ENCODE measurements at places on chromosomes 16 and 17. TPM values are rescaled to one million over a fixed set of nuclear protein-coding genes. Genes with fewer than 3 reads are reported as not detected.

DNA sequence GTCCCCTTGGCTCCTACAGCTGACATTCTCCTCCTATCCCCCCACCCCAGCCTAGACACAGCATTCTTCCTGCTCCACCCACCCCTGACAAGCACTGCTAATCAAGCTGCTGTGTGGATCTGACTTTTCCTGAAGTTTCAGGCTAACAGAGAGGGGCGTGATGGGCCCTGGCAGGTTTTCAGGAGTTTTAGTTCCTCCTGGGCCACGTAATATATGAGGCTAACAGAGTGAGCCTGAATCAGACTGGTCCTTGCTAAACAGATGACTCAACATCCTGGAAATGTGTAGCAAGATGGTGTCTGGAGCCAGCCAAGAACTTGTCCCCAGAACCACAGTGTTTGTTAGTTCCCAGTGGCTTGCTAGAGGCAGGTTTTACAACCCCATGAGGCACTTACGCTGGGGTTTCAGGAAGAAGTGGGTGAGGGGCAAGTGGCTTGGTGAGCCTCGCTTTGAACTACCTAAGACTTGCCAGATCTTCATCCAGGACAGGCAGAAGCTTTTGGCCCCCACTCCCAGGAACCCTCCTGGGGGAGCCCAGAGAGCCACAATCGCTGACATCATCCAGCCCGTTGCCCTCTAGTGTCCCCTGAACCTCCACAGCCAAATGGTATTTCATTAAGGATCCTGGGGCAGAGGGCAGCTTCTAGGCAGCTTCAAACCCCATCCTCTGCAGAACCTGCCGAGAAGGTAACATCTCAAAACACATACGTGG, 15.9 kb downstream of the TMEM92 start:
- no peak for DNase-seq
- H3K4me1 ChIP-seq: peaks cover 17% of the 10 kb centered on the region
- H3K27me3 ChIP-seq: no peaks in the 10 kb centered on the region
- H3K36me3 ChIP-seq: no peaks in the 10 kb centered on the region
- H3K4me3 ChIP-seq: no peak overlapping the region

- H3K4me1 ChIP-seq: no peaks in the 10 kb centered on the region
- no peak for DNase-seq
- no peaks in the 10 kb centered on the region for H3K27me3 ChIP-seq
- H3K4me3 ChIP-seq: no peak overlapping the region
Observed at GRCh38 chr17:83018658-83019193, 60.7 kb upstream of the METRNL start.

- peak within 1 kb of the TSS; percentile 55 for H3K4me3 ChIP-seq
- peaks cover 36% of the 10 kb centered on the region for H3K27me3 ChIP-seq
- peaks cover 30% of the 10 kb centered on the region for H3K4me1 ChIP-seq
- no peak for DNase-seq
Observed at GRCh38 chr17:78130437-78131101, at the start of gene TMC8. Gene TMC8, plus strand, starts transcription at chr17:78130771. Its CDS starts 818 bp downstream, at chr17:78131589.

GRCh38 chr16:23869052-23869451, 33.3 kb downstream of the PRKCB start:
- H3K27ac ChIP-seq: no peak overlapping the region
- DNase-seq: no peak
- H3K4me3 ChIP-seq: no peak overlapping the region
- H3K36me3 ChIP-seq: no peaks in the 10 kb centered on the region

GRCh38 chr17:66934040-66934439, 30.5 kb upstream of the CACNG4 start:
- no peak for DNase-seq
- no peak overlapping the region for H3K27ac ChIP-seq
- H3K4me3 ChIP-seq: no peak overlapping the region
- H3K4me1 ChIP-seq: peaks cover 4% of the 10 kb centered on the region
- peaks cover 6% of the 10 kb centered on the region for H3K36me3 ChIP-seq
- peaks cover 6% of the 10 kb centered on the region for H3K27me3 ChIP-seq

- no peaks in the 10 kb centered on the region for H3K36me3 ChIP-seq
- no peak overlapping the region for H3K27ac ChIP-seq
- peaks cover 43% of the 10 kb centered on the region for H3K4me1 ChIP-seq
- H3K27me3 ChIP-seq: peaks cover 9% of the 10 kb centered on the region
- H3K4me3 ChIP-seq: no peak overlapping the region
Observed at GRCh38 chr17:41962111-41962510, 4.5 kb upstream of the CNP start.

DNA sequence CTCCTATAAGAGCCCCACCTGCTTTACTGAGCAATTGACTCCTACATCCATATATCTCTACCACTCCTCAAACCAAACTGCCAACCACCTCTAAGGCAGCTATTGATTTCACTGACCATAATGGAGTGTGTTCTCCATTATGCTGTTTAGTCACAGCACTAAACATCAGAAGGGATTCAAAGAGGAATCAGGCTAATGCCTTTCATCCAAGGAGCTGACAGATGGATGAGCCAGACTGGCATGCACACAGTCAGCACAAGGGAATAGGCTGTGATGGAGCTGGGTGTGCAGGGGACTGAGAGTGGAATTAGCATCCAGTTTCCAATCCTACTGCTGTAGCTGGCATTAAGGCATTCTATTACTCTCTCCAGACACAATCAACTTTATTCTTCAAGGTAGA, 88.7 kb upstream of the CCL2 start:
- no peak overlapping the region for H3K27ac ChIP-seq
- H3K4me1 ChIP-seq: no peaks in the 10 kb centered on the region
- H3K4me3 ChIP-seq: no peak overlapping the region
- no peaks in the 10 kb centered on the region for H3K36me3 ChIP-seq

- H3K4me3 ChIP-seq: no peak overlapping the region
- H3K36me3 ChIP-seq: no peaks in the 10 kb centered on the region
- DNase-seq: no peak
- peaks cover 3% of the 10 kb centered on the region for H3K27me3 ChIP-seq
- H3K4me1 ChIP-seq: peaks cover 20% of the 10 kb centered on the region
Observed at GRCh38 chr16:55444754-55445485, 34.1 kb upstream of the MMP2 start.

- peaks cover 4% of the 10 kb centered on the region for H3K27me3 ChIP-seq
- H3K4me3 ChIP-seq: no peak overlapping the region
- H3K4me1 ChIP-seq: peaks cover 14% of the 10 kb centered on the region
- DNase-seq: no peak
- no peak overlapping the region for H3K27ac ChIP-seq
Observed at GRCh38 chr16:86061318-86061695, 162.3 kb downstream of the IRF8 start.

DNA sequence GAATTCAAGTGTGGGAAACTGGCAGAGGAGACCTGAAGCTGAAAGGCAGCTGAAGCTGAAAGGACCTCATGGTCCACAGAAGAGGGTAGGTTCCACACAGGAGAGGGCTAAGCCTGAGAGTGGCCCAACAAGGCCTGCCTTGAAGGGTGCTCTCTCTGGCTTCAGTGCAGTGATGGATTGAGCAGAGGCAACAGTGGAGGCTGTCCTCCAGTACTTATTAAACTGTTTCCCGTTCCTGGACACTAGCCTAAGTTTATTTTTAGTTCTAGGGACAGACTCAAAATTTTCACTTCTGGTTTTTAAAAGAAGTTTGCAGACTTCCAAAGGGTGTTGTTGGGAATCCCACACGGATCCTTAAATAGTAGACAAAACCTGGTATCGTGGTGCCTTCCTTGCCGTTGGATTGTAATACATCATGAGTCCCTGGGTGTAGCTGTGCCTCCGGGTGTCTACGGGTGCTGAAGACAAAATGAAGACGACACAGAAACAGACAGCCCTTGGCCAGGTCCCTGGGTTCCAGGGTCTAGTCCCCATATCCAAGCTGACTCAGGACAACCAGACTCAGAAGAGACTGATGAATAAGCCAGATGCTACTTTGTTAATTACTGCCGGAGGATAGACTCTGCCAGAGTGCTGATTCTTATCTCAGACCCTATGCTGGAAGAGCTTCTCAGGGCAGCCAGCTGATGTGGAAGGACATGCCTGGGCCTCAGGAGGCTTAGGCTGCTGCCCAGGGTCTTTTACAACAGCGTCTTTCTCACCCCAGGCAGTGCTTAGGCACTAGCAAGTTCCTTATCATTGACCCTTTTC, 7.1 kb upstream of the CMTM4 start:
- peaks cover 12% of the 10 kb centered on the region for H3K27me3 ChIP-seq
- no peak for DNase-seq
- H3K4me1 ChIP-seq: peaks cover 6% of the 10 kb centered on the region
- no peaks in the 10 kb centered on the region for H3K36me3 ChIP-seq
- no peak overlapping the region for H3K4me3 ChIP-seq
- H3K27ac ChIP-seq: no peak overlapping the region

DNA sequence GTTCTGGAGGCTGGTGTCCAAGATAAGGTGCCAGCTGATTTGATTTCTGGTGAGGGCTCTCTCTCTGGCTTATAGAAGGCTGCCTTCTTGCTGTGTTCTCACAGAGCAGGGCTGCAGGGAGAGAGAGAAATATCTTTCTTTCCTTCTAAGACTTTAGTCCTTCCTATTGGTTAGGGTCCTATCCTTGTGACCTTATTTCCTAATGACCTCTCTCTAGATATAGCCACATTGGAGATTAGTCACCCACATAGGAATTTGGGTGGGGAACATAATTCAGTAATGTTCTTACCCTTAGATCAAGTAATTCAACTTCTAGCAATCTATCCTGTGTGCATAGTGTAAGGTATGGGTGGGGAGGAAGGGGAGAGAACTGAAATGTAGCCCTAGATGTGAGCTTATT, 18.0 kb upstream of the ABCA5 start:
- no peak overlapping the region for H3K27ac ChIP-seq
- no peaks in the 10 kb centered on the region for H3K27me3 ChIP-seq
- H3K36me3 ChIP-seq: no peaks in the 10 kb centered on the region
- no peaks in the 10 kb centered on the region for H3K4me1 ChIP-seq

GRCh38 chr17:74744714-74745547, 3.5 kb upstream of the NHERF1 start:
- H3K36me3 ChIP-seq: no peaks in the 10 kb centered on the region
- peak overlapping the region; percentile 79 for H3K4me3 ChIP-seq
- peak; percentile 89 for DNase-seq
- peaks cover 17% of the 10 kb centered on the region for H3K27me3 ChIP-seq

DNA sequence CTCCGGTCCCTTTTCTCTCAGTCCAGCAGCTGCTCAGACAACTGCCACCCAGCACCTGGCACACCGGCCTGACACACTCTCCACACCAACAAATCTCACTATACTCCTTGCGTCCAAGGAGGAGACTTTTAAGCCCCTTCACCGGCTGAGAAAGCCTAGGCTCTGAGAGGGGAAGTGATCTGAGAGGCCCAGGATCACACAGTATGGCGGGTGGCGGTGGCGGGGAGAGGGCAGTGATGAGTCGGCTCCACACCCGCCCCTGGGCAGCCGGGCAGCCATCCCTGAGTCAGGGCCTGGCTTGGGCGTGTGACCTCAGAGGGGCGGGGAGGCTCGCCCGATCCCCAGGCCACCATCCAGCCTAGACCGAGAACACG, 569 bp downstream of the FLII start:
- H3K36me3 ChIP-seq: no peaks in the 10 kb centered on the region
- H3K4me1 ChIP-seq: peaks cover 16% of the 10 kb centered on the region
- H3K27ac ChIP-seq: peak overlapping the region; percentile 73
- DNase-seq: no peak
- no peaks in the 10 kb centered on the region for H3K27me3 ChIP-seq
- peak overlapping the region; percentile 96 for H3K4me3 ChIP-seq

GRCh38 chr16:54822492-54822891, 108.2 kb upstream of the IRX5 start:
- DNase-seq: no peak
- H3K27ac ChIP-seq: no peak overlapping the region
- H3K4me1 ChIP-seq: peaks cover 2% of the 10 kb centered on the region

- peak overlapping the region; percentile 69 for H3K27ac ChIP-seq
- peaks cover 14% of the 10 kb centered on the region for H3K4me1 ChIP-seq
- no peaks in the 10 kb centered on the region for H3K27me3 ChIP-seq
- no peaks in the 10 kb centered on the region for H3K36me3 ChIP-seq
- H3K4me3 ChIP-seq: peak overlapping the region; percentile 1
Observed at GRCh38 chr17:66200685-66201092, 8.8 kb upstream of the CEP112 start.

DNA sequence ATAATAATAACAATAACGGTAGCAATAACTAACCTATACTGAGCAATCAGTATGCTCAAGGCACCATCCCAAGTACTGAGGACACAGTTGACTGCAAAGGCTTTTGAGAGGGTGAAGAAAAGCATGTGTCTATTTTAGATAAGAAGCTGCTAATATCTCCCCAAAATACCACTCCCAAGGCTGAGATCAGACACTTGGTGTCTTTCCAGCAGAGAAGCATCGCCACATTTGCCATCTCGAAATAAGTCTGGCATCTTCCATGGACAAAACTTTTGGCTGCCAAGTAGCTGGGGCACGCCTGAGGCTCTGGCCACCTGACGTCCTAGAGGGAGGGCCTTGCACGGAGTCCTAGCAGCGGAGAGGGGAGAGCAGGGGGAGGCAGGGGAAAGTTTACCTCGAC, 39.0 kb downstream of the ZNF423 start:
- H3K4me1 ChIP-seq: peaks cover 19% of the 10 kb centered on the region
- no peaks in the 10 kb centered on the region for H3K27me3 ChIP-seq
- DNase-seq: no peak
- peaks cover 3% of the 10 kb centered on the region for H3K36me3 ChIP-seq
- no peak overlapping the region for H3K27ac ChIP-seq

- H3K27me3 ChIP-seq: peaks cover 4% of the 10 kb centered on the region
- peaks cover 44% of the 10 kb centered on the region for H3K4me1 ChIP-seq
- peak overlapping the region; percentile 56 for H3K4me3 ChIP-seq
- no peak overlapping the region for H3K27ac ChIP-seq
Observed at GRCh38 chr17:17778308-17779014, 58.3 kb downstream of the SREBF1 start.

DNA sequence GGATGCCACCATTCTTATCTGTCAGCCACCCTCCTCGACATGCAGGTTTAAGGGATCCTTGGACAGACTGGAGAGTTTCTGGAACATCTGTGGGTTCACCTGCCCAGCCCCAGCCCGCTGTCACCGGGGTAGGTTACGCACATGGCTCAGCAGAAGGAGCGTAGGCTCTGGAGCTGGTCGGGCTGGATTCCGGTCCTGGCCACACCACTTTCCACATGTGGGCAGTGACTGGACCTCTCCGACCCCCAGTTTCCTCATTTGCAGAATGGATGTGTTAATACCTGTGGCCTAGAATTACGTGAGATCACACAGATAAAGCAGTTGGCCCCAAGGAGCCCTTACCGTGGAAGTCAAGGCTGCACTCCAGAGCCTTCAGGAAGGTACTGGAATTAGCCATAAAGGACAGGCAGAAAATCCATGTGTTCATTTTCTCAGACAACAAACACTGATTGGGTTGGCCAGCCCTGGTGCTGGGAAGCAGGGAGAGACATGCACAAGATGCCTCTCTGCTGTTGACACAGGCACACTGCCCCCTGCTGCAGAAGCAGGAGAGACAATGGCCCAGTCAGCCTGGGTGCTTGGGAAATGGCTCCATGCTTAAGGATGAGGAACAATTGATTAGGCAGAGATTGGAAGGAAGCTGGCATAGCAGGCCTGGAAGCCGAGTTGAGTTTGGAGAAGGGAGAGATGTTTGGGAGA, 58.8 kb downstream of the SF3B3 start:
- peak overlapping the region; percentile 12 for H3K4me3 ChIP-seq
- no peak overlapping the region for H3K27ac ChIP-seq
- no peaks in the 10 kb centered on the region for H3K36me3 ChIP-seq
- no peak for DNase-seq
- peaks cover 3% of the 10 kb centered on the region for H3K27me3 ChIP-seq
- no peaks in the 10 kb centered on the region for H3K4me1 ChIP-seq

GRCh38 chr17:68470961-68471360, 13.7 kb upstream of the WIPI1 start:
- DNase-seq: no peak
- H3K4me3 ChIP-seq: no peak overlapping the region
- H3K27me3 ChIP-seq: no peaks in the 10 kb centered on the region
- H3K36me3 ChIP-seq: no peaks in the 10 kb centered on the region

PIEZO1 gene
- total RNA-seq: 17.8 TPM

HS3ST2 gene
- not detected for total RNA-seq

SLC6A2 gene
- total RNA-seq: not detected

TAC4 gene
- not detected for total RNA-seq

KRTAP9-8 gene
- not detected for total RNA-seq

TEX14 gene
- 0.48 TPM for total RNA-seq

KRT14 gene
- not detected for total RNA-seq
